Spinal cord (tissue), 10 donors: ENCODE measurements at places on chromosomes 4 and X. TPM values are rescaled to one million over a fixed set of nuclear protein-coding genes. Genes with fewer than 3 reads are reported as not detected.

DNA sequence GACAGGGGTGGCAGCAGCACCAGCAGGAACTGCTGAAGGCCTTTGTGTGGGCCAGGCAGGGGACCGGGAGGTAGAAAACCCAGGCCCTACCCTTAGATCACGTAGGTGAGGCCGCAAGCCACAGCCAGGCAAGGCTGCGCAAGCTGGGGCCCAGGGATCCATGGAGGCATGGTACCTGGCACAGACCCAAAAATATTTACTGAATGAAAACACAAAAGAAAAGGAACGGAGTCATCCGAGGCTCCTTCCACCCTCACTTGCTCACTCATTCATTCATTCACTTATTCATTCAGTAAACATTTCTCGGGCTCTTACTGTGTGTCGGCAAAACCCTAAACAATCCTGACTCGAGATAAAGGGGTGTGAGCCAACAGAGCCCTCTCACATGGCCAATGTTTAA lies 102.3 kb downstream of the BCOR start:
- no peak for DNase-seq

DNA sequence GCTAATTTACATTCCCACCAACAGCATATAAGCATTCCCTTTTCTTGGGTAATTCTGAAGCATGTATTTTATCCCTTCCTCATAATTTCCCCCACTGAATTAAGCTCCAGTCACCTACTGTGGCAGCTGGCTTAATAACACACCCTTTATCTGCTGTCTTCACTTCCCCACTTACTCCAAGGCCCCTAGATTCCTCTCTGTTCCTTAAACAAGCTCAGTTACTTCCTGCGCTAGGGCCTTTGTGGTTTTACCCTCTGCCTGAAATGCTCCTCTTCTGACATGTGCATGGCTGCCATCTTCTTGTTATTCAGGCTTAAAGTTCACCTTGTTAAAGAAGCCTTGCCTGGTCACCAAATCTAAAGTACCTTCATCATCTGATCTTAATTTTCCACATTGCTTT lies 47.2 kb upstream of the RPS6KA3 start:
- DNase-seq = no peak

- peak; percentile 61 for DNase-seq
Observed at GRCh38 chrX:94850811-94851210, 1176.8 kb downstream of the FAM133A start.

DNA sequence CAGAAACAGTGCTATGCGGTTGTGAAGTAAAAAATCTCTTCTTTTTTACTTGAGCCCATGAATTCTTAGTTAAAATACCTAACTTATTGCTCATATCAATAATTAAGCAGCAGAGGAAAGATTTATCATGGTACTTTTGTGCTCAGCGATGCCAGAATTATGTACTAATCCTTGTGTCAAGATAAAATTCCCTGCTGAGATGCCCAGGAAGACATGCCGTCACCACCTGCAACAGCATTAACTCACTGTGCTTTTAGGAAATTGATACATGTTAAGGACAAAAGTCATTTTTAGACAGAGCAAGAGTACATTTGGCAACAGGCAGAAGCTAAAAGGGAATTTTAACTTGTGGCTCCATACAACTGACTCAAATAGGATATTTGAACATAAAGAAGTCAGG lies 138.9 kb downstream of the NPNT start:
- DNase-seq = no peak

Gene HERC5
- 6.8 TPM for total RNA-seq
